T-helper 17 cell (primary cell): ENCODE measurements at places on chromosomes 16 and 17.
A peak's percentile ranks its signal among the peaks of the same experiment; 100 is the strongest.

DNA sequence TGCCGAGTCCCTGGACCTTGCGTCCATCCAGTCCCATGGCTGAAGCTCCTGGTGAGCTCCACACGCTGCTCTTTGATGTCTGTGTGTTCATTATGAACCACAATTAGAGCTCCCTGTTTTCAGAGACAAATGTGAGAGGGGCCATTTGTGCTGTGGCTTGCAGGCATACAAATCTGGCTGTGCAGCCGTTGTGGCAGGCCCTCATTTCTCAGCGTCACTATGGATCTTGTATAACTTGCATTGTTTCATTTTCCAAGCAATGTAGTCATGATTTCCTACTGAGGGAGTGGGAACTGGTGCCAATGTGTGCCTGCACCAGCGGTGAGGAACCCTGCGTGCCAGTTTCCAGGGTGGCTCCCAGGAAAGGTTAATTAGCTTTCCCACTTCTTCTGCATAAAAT is 542.6 kb downstream of the TMEM114 start:
- no peak for DNase-seq

- DNase-seq: no peak
Measured at GRCh38 chr16:56011808-56012481, 136.8 kb upstream of the CES5A start.

DNA sequence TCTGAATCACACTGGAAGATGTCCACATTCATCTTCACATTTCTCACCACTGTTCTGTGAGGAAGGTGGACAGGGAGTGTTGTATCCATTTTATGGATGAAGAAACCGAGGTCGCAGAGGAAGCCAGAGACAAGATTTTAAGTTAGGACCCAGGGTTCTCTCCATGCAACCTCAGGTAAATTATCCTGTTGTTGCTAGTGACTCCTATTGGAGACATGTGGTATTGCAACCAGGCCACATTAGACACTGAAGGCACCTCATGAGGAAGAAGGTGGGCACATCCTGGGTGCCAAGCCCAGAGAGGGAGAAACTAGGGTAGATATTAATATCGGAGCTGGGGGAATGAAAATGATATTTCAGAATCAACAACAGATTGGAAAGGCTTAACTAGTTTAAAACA is 8.5 kb upstream of the WNT9B start:
- no peak for DNase-seq

DNA sequence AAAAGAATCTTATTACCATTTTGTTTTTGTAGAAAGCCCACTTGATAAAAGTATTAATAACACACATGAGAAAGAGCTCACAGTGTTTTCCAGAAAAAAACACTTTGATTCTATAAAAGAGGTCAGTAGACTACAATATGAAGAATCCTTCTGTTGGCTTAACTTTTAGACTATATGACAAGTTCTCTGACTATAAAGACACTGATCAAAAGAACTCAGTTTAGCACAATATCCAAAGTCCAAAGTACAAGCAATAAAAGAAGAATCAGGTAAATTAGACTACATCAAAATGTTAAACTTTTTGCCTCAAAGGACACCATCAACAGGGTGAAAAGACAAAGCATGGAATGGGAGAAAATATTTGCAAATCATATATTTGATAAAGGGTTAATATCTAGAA is 11.2 kb upstream of the SMG1 start:
- DNase-seq: no peak

DNA sequence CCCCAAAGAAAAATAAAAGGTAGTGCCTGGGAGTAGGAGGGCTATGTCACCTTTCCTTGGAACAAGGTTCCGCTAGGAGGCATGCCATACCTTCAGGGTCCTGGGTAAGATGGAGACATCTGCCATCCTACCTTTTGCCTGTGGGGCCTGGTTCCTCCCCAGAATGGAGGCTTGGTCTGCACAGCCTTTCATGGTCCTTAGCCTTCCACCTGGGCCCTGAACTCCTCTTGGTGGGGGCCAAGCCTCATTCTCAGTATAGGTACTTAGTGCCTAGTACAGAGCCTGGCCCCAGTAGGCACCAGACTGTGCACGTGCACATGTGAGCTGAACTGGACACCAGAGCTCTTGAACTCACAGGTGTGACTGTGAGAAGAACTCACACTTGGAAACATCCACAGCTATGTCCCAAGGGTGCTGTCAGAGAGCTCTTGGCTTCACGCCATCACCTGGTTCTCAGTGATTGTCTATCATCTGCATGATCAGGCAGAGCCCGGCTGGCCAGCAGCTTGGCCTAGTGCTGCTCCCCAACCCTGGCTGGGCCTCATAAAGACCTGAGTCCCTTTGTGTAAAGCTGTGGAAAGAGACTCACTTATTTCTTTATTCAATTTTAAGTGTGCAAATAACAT is 143.2 kb downstream of the SOCS1 start:
- no peak for DNase-seq

DNA sequence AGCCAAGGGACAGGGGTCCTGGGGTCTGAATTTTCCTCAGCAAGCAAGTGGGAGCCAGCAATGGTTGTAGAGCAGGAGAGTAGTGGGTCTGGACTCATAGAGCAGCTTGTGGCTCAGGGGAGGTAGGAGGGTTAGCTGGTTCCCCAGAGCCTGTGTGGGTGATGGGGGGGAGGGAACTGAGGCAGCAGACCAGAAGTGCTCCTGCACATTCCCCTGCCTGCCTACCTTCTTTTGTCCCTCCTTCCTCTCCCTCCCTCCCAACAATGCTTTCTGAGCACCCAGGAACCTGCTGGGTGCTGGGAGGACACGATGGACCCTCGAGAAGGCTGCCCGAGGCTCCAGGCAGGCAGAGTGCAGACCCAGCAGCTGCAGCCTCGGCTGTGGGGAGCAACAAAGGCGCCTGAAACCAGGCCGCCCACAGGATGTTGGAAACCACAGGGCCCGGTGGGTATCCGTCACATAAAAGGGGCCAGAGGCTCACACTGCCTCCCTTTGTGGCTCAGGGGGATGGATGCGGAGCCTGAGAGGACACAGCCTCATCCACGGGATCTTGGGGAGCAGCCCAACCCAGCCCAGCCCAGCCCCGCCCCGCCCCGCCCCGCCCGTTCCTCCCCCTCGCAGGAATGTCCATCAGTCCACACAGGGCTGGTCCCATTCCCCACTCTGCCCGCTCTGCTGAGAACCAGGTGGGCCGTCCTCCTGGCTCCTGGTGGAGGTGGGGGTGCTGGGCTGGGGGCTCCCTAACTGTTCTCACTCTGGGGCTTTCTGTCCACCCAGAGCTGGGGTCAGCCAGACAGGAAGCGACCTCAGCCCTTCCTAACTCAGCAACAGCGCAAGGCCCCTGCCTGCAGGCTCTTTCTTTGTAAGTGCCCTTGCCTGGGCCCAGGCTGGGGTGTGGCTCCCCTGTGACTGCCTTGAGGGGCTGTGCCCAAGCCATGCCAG is 1.7 kb upstream of the NLRC3 start:
- no peak for DNase-seq

DNA sequence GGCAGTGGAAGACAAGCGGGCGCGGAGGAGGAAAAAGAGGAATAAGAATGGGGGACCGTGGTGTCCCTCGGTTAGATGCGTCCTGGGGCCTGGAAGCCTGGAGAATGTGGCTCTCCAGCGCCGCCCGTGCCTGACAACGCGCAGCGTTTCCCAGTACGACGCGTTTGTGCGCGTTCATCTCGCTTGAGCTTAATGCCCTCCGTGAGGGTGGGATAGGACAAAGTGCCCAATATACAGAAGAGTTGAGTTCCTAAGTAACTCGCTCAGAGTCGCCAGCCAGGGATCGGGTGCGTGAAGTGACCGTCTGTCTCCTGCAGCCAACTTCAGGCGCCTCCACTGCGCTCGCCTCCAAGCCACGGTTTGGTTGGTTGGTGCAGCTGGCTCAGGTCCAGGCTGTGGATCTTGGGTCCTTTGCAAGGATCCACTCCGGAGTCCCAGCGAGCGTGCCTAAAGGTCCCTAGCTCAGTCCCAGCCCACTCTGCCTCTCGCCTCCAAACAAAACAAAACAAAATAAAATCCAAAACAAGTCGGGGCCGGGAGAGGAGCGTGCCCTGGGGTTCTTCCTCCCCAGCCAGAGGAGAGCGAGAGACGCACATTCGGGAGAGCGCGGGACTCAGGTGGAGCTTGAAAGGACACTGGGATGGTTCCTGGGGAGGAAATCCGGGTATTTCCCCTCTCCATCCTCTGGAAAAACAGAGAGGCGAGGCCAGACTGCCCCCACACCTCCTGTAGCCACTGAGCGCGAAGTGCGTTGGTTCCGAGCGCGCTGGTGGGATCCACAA is 974 bp downstream of the GALR2 start:
- DNase-seq: no peak

DNA sequence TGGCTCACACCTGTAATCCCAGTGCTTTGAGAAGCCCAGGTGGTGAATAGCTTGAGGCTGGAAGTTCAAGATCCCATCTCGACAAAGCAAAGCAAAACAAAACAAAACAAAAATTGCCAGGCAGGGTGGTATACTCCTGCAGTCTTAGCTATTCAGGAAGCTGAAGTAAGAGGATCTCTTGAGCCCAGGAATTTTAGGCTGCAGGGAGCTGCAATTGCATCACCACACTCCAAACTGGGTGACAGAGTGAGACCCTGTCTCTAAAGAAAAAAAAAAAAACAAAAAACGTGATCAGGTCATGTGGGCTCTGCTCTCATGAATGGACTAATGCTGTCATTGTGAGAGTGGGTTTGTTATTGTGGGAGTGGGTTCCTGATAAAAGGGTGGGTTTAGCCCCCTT is 409.1 kb downstream of the NPIPA7 start:
- DNase-seq: no peak

- no peak for DNase-seq
Measured at GRCh38 chr16:30394592-30395154, 547 bp upstream of the ZNF48 start.

GRCh38 chr17:71801301-71801700 is 319.5 kb upstream of the SOX9 start:
- DNase-seq: no peak

GRCh38 chr17:77840513-77841165 is 117.9 kb upstream of the TNRC6C start:
- DNase-seq: no peak

- DNase-seq: no peak
Measured at GRCh38 chr16:58417035-58417434, 24.8 kb downstream of the GINS3 start.

DNA sequence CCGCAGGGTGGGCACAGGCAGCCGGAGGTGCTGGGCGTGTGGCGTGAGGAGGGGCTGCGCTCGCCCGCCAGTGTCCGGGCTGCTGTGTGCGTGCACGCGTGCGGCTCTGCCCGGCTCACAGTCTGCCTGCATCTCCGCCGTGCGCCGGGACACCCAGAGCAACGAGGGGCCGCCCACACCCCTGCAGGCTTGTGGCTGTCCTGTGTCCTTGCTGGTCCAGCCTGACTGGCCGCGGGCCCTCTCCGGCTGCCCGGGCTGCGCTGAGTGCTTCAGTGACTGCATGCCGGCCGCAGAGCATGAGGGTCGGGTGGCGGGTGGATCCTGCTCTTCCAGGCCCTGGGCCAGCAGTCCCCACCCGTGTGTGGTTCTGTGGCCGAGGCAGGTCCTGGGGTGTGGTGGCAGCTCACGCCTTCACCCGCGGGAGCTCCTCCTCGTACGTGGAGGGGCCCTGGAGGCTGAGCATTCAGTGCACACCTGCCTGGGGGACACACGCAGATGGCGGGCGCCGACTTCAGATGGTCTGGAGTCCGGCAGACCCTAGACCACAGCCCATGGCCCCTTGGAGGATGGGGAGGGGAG is 12.4 kb downstream of the TPSG1 start:
- no peak for DNase-seq

- no peak for DNase-seq
Measured at GRCh38 chr16:11202260-11203091, 53.5 kb downstream of the SOCS1 start.

DNA sequence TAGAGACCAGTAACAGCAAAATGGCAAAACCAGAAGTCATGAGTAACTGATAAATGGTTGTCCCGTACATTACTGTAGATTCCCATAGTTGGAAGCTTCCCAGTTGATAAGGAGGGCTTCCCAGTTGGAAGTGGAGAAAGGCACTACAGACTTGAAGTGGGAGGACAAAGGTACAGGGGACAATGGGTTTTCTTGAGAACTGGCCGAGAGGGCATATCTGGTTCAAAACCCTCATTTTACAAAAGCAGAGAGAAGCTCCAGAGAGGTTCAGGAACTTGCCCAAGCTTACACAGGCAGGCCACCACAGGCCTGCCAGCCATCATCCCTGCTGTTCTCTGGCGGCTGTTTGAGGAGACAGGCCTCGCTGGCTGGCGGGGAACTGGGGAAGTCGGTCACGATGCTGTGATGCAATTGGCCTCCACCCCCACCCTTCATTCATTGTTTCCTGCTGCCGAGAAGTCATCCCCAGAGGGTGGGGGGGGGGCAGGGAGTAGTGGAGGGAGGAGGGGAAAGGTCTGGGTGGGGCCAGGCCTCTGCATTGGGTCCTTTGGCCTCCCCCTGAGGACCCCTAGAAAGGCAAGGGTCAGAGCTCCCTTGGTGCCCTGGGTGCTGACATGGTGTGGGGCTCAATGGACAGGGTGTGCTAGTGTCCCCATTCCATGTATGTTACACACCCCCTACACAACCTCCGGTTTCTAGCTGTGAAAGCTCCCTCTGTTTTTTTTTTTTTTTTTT is 3.0 kb downstream of the UBALD2 start:
- DNase-seq: peak; percentile 54

- no peak for DNase-seq
Measured at GRCh38 chr16:80899809-80900592, 95.6 kb upstream of the CDYL2 start.

GRCh38 chr17:6313835-6314234 is 121.1 kb downstream of the AIPL1 start:
- DNase-seq: no peak

GRCh38 chr16:75486676-75487313 is 8.4 kb downstream of the CHST6 start:
- no peak for DNase-seq

- no peak for DNase-seq
Measured at GRCh38 chr16:26987597-26988010, 79.1 kb upstream of the C16orf82 start.

DNA sequence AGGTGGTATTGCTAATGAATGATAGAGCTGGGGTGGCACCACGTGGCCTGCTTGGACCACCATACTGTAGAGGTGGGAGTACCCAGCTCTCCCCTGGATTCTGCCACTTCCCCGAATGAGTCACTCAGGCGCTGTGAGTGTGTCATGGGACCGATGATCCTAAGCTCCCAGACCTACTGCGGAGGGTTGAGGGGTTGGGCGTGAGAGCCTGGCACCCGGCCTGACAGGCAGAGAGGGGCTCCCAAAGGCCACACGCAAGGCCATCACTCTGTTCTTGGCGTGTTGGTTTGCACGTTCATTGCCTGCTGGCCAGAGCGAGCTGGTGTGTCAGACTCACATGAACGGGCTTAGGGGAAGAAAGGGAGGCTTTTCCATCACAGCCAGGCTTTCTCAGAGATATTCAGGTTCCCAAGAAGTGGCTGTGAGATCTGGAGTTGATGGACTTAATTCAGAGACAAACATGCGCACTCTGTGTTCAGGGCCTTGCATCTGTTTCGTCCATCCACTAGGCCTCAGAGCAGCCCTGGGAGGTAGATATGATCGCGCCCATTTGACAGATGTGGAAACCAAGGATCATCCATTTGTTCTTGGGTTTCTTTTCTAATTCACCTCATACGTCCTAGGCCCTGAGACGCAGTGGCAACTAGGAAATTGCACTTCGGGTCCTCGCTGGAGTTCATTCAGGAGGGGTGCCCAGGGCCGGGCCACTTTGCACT is 41.4 kb downstream of the CMIP start:
- DNase-seq: no peak
